Left lung (tissue), 14 donors: ENCODE measurements at places on chromosomes 7 and 10. TPM values are rescaled to one million over a fixed set of nuclear protein-coding genes. Genes with fewer than 3 reads are reported as not detected.

GPR15LG gene
- not detected for total RNA-seq

LIPN gene
- total RNA-seq = 1.2 TPM

ZPBP gene
- not detected for total RNA-seq

SAP25 gene
- total RNA-seq = 6.3 TPM

DNA sequence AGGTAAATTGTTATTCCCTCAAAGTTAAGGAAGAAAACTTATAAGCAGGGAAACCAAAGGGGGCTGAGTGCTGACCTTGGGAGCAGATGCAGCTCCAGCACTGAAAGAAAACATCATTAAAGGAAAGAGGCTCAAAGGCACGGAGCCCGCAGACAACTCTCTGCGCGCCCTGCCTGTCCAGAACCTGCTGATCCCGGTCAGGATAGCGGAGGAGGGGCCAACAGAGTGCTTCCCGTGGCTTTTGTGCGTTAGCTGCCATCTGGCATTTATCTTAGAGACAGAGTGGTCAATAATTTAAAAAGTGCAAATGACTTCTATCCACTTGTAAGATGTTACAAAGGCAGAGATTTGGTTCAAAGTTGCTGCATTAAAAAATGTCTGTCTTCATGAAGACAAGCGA is 162.1 kb downstream of the FANK1 start:
- H3K27ac ChIP-seq = no peak overlapping the region
- no peaks in the 10 kb centered on the region for H3K27me3 ChIP-seq
- H3K4me1 ChIP-seq = no peaks in the 10 kb centered on the region

- no peaks in the 10 kb centered on the region for H3K4me1 ChIP-seq
- no peaks in the 10 kb centered on the region for H3K36me3 ChIP-seq
- peaks cover 6% of the 10 kb centered on the region for H3K27me3 ChIP-seq
- H3K4me3 ChIP-seq = no peak overlapping the region
- DNase-seq = no peak
- no peak overlapping the region for H3K27ac ChIP-seq
Measured at GRCh38 chr10:84267503-84268126, 22.8 kb downstream of the RGR start.

DNA sequence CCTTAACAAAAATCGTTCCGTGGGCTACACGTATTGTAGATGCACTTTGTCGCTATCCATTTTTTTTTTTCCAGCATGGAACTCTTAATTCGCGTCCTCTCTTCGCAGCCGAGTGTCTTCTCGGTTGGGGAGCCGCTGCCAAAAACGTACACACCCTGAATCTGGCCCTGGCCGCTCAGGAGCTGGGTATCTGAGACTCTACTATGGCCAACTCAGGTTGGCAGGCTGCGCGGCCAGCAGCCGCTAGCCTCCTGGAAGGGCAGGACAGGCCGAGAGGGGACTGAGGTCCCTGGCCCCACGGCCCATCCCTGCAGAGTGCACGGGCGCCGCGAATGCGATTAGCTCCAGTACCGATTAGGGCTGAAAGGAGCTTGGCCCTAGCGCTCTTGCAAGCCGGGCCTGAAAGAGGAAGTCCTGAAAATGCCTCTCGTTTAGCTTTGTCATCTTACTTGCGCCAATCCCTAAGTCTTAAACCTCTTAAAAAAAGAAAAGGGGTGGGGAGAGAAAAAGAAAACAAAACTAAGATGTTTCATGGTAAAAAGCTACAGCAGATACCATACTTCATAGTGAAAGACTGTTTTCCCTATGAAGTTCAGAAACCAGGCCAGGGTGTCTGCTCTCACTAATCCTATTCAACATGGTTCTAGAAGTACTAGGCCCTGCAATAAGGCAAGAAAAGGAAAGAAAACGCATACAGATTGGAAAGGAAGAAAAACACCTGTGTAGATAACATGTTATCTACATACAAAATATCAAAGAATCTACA is 113.2 kb upstream of the RHEB start:
- no peaks in the 10 kb centered on the region for H3K36me3 ChIP-seq
- H3K4me1 ChIP-seq = no peaks in the 10 kb centered on the region
- no peaks in the 10 kb centered on the region for H3K27me3 ChIP-seq
- H3K4me3 ChIP-seq = peak overlapping the region; percentile 31

GRCh38 chr10:67175354-67175753 is 249.5 kb downstream of the LRRTM3 start:
- H3K27me3 ChIP-seq = no peaks in the 10 kb centered on the region
- no peak overlapping the region for H3K27ac ChIP-seq
- no peak for DNase-seq

DNA sequence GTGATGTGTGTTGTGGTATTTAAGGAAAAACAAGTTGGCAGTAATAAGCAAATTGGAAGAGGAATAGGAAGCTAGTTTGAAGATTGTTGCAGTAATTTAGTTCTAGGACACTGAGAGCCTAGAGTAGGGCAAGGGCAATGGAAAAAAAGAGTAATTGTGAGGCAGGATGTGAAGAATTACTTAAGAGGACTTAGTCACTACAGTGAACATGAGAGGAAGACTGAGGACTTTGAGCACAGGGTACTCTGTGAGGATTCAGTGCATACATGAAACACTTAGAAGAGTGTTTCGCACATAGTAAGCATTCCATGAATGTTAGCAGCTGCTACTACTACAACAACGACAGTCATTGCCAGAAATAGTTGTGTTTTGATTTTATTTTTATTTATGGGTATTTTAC is 30.9 kb upstream of the DKK1 start:
- DNase-seq = no peak
- no peaks in the 10 kb centered on the region for H3K4me1 ChIP-seq
- H3K36me3 ChIP-seq = no peaks in the 10 kb centered on the region
- H3K27ac ChIP-seq = no peak overlapping the region

DNA sequence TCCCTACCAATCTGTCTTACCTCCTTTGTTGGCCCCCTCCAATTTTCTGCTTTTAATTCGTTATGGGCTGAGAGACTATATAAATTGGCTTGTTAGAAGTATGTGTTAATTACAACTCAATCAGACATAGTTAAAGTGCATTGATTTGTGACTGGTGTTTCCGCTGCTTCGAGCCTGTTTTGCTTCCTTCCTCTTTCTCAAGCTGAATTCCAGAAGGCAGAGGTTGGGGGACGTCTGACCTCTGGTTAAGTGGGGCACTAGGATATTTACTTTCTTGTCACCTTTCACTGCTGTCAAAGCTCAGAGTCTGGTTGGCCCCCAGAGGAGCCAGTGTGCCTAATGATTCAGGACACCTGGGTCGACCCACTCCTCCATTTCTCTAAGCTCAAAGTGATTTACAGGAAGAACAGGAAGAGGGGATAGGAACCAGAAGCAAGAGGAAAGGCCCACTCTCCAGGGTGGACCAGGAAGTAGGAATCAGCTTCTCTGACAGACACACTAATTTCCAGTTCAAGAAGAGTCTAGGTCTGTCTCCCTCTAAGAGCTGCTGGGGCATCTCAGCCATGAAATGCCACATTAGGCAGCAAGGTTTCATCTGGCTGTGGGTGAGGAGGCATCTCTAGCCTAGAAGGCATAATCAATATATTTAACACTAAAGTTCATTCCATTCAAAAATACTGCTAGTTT is 397.2 kb upstream of the NPVF start:
- H3K27me3 ChIP-seq = no peaks in the 10 kb centered on the region
- H3K4me1 ChIP-seq = peaks cover 3% of the 10 kb centered on the region
- H3K36me3 ChIP-seq = no peaks in the 10 kb centered on the region
- DNase-seq = no peak

DNA sequence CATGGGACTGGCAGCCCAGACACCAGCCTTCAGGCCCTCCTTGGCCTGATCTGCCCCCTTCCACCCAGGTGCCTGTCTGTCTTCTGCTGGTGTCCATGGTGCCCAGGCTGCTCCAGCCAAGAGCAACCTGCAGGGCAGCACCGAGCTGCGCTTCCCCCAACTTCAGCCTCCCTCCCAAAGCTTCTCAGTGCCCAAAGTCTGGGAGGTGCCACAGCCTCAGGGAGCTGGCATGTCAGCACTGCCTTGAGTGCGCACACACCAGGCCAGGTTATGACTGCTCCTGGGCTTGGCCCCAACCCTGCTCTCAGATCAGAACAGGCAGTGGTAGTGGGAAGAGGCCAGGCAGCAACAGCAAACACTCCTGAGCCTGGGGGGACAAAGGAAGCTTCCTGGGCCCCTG is 304.6 kb upstream of the NRG3 start:
- no peaks in the 10 kb centered on the region for H3K36me3 ChIP-seq
- no peaks in the 10 kb centered on the region for H3K4me1 ChIP-seq
- H3K4me3 ChIP-seq = no peak overlapping the region
- no peak overlapping the region for H3K27ac ChIP-seq

GRCh38 chr10:132546567-132547420 is 9.2 kb downstream of the INPP5A start:
- H3K27me3 ChIP-seq = no peaks in the 10 kb centered on the region
- no peaks in the 10 kb centered on the region for H3K36me3 ChIP-seq
- no peak overlapping the region for H3K4me3 ChIP-seq

- H3K36me3 ChIP-seq = no peaks in the 10 kb centered on the region
- DNase-seq = no peak
- H3K4me3 ChIP-seq = no peak overlapping the region
- no peaks in the 10 kb centered on the region for H3K27me3 ChIP-seq
- H3K4me1 ChIP-seq = no peaks in the 10 kb centered on the region
Measured at GRCh38 chr7:158596309-158596708, 8.7 kb upstream of the PTPRN2 start.

DNA sequence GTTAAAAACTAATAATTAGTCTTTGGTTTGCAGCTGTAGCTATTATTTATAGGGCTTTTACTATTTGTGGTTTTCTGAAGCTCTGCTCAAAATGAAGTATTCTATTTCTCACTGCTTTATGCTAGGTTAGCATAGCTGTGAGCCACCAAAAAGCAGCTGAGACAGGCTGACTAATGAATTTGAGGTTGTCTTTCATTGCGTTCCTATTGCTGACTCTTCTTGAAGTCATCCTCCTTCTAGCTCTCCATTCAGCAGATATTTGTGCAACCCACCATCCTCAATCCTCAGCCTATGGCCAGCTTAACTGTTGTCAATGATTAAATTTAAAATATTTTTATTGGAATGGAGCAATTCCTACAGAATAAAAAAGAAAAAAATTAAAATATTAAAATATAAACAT is 2.1 kb upstream of the RALA start:
- peak overlapping the region; percentile 31 for H3K27ac ChIP-seq
- peaks cover 44% of the 10 kb centered on the region for H3K4me1 ChIP-seq
- H3K36me3 ChIP-seq = no peaks in the 10 kb centered on the region
- no peak overlapping the region for H3K4me3 ChIP-seq

- peaks cover 67% of the 10 kb centered on the region for H3K36me3 ChIP-seq
- no peaks in the 10 kb centered on the region for H3K27me3 ChIP-seq
- no peaks in the 10 kb centered on the region for H3K4me1 ChIP-seq
- peak; percentile 35 for DNase-seq
- no peak overlapping the region for H3K27ac ChIP-seq
Measured at GRCh38 chr7:50595491-50596102, 30.4 kb upstream of the DDC start.

- H3K27me3 ChIP-seq = no peaks in the 10 kb centered on the region
- peak; percentile 63 for DNase-seq
- H3K36me3 ChIP-seq = peaks cover 53% of the 10 kb centered on the region
- no peak overlapping the region for H3K27ac ChIP-seq
- no peak overlapping the region for H3K4me3 ChIP-seq
- peaks cover 3% of the 10 kb centered on the region for H3K4me1 ChIP-seq
Measured at GRCh38 chr7:901388-902154, 25.2 kb downstream of the GET4 start.

DNA sequence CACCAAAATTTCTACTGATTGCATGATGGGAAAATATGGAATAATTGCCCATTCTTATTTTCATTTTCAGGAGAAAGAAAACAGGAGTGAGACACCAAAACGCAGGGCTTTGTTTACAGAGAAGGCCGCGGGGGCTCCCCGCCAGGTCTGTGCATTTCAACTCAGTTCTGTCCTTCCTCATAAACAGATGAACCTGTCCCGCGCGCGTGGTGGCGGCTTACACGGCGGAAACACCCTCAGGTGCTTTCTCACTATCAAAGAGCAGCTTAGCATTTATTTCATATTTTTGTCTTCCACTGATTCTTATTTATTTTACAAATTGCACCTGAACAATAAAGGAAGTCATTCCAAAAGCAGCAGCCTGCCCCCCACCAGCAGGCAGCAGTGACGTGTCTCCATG is 579.4 kb downstream of the PTPRN2 start:
- H3K4me1 ChIP-seq = no peaks in the 10 kb centered on the region
- DNase-seq = no peak
- H3K36me3 ChIP-seq = no peaks in the 10 kb centered on the region
